ENCODE measurements at places on chromosomes 12 and 14. TPM values are rescaled to one million over a fixed set of nuclear protein-coding genes. Genes with fewer than 3 reads are reported as not detected.

DNA sequence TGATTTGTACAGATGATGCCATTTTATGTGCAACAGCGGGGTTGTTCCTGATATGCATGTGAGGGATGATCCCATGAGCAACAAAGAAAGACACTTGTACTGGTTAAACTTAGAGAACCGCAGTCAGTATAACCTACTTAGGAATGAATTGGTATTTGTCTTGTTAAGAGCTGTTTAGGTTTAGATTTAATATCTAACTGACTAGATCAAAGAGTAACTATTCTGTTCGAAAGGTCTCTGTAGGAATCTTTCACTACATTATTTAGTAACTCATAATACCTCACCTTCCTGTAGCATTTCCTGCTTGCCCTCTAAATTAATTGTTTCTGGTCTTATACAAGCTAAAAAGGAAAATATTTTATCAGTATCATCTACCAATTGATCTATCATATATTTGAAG lies 350.4 kb downstream of the TRHDE start:
- H3K27me3 ChIP-seq = no peaks in the 10 kb centered on the region
- no peak for DNase-seq
- H3K4me1 ChIP-seq = no peaks in the 10 kb centered on the region
- no peak overlapping the region for H3K27ac ChIP-seq
- H3K36me3 ChIP-seq = no peaks in the 10 kb centered on the region
- H3K4me3 ChIP-seq = no peak overlapping the region

DNA sequence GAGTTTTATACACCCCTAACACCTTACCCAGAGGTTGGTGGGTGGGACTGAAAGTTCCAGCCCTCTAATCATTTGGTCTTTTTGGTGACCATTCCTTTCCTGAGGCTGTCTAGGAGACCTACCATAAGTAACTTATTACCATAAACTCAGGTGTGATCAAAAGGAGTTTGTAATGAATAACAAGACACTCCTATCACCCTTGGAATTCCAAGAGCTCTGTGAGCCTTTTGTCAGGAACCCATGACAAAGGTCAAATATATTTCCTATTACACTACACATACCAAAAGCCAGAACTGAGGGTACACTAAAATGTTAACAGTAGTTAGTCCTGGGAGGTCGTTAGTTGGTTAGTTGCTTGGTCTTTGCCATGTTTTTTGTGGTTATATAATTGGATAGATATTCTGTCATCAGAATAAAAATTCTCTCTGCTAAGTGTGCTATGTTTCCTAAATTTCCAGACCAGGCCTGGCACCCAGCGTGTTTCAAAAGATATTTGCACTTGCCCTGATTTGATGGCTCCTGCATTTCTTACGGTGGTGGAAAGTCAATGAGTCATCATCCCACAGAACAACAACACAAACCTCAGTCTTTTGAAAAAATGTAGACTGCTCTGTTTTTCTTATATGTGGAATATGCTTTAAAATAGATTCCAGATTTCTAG lies 27.0 kb upstream of the AKAP5 start:
- no peaks in the 10 kb centered on the region for H3K4me1 ChIP-seq
- DNase-seq = no peak
- H3K27me3 ChIP-seq = no peaks in the 10 kb centered on the region
- H3K4me3 ChIP-seq = no peak overlapping the region

- H3K36me3 ChIP-seq = no peaks in the 10 kb centered on the region
- DNase-seq = no peak
- H3K27me3 ChIP-seq = peaks cover 2% of the 10 kb centered on the region
Measured at GRCh38 chr12:18718462-18718861, 19.4 kb downstream of the PLCZ1 start.

DNA sequence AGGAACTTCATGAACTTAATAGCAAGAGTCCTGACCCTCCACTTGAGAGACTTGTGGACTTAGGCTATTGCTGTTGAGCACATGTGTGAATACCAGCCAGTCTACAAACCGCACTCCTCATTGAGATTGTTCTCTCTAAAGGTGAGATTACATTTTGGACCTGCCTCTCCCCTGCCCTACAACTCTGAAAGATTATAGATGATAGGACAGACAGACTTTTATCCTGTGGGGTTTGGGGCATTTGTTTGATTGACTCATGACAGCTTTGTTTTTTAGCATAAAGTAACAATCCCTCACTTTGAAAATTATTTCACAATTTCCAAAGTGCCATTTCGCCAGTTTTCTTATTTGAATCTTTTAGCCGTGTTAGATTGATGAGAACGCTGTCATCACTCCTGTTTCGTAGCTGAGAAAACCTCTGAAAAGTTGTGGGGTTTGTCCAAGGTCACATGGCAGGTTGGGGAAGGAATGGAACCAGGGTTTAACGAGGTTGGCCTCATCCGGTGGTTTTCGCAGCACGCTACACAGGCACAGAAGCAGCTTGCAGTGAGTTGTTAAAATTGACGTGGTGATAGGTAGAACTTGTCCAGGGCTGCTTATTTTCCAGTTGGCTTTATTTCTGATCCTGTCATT lies 836 bp downstream of the EVL start:
- no peaks in the 10 kb centered on the region for H3K36me3 ChIP-seq
- no peaks in the 10 kb centered on the region for H3K27me3 ChIP-seq
- no peak overlapping the region for H3K4me3 ChIP-seq
- peaks cover 23% of the 10 kb centered on the region for H3K4me1 ChIP-seq

DNA sequence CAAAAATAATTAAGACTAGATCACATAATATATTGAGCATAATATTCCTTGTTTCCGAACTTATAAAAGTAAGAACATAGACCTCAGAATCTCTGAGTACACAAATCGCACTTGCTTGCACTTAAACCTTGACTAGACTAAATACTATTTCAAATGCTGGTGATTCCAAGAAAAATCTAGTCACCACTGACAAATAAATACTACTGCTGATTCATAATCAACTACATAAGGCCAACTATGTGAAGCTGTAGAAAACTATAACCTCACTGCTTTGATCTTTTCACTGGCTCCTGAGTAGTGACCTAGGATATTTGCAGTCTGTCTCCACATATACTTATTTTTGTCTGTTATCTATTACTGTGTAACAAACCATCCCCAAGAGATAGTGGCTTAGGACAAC lies 245.4 kb downstream of the DIO2 start:
- no peak for DNase-seq
- no peaks in the 10 kb centered on the region for H3K36me3 ChIP-seq

DNA sequence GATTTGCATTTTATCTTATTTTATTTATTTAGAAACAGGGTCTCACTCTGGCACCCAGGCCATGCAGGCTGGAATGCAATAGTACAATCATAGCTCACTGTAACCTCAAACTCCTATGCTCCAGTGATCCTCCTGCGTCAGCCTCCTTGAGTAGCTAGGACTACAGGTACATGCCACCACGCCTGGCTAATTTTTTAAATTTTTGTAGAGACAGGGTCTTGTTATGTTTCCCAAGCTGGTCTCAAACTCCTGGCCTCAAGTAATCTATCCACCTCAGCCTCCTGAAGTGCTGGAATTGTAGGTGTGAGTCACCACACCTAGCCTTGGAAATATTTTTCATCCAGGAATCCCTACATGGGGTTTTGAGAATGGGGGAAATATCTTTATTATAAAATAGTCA lies 84.6 kb downstream of the MAPKAPK5 start:
- H3K27ac ChIP-seq = no peak overlapping the region
- H3K4me1 ChIP-seq = no peaks in the 10 kb centered on the region
- no peaks in the 10 kb centered on the region for H3K27me3 ChIP-seq
- H3K4me3 ChIP-seq = no peak overlapping the region

DNA sequence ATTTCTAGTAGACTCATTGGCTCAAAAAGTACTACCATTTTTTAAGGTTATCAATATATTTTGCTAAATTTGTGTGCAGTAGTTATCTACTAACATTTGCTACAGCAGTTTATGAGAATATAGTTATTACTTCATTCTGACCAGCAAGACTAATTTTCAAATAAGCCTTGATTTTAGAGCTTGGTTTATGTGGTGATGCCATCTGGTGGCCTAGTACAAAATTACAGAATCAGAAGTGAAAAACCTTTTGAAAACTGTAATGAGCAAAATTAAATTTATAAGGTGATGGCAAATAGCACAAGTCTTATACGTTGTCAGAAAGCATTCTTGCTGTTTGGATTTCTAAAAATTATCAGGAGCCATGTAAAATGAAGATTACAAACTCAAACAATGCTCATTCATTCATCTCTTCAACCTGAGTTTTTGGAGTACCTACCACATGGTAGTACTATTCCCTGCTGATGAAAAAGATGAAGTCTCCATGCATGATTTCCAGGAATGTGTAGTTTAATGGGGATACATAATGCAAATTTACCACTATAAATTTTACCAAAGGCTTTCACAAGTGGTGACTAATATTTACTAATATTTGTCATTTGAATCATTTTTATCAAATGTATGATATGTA lies 51.0 kb downstream of the MAGOHB start:
- no peaks in the 10 kb centered on the region for H3K27me3 ChIP-seq
- H3K27ac ChIP-seq = no peak overlapping the region
- no peaks in the 10 kb centered on the region for H3K36me3 ChIP-seq
- H3K4me3 ChIP-seq = no peak overlapping the region
- no peak for DNase-seq
- no peaks in the 10 kb centered on the region for H3K4me1 ChIP-seq

GRCh38 chr12:65279369-65280112 lies 1.1 kb downstream of the MSRB3 start:
- DNase-seq = no peak
- H3K27ac ChIP-seq = no peak overlapping the region
- H3K4me1 ChIP-seq = no peaks in the 10 kb centered on the region
- H3K27me3 ChIP-seq = peaks cover 6% of the 10 kb centered on the region

DNA sequence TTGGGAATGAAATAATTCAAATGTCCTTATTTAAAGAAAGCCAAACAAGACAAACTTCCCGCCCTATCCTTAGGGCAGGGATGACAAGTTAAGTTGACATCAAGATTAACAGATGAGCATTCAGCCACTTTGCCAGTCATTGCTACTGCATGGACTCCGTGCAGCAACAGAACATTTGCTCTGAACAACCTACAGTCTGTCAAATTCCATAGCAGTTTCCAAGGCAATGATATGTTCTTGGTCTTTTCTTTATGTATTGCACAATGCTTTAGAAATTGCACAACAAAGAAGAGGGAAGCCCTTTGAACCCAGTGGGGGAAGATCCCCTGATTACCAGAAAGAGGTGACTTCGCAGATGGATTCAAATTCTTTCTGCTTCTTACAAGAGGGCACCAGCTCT lies 269.8 kb downstream of the BCAT1 start:
- peaks cover 5% of the 10 kb centered on the region for H3K36me3 ChIP-seq
- H3K27ac ChIP-seq = no peak overlapping the region
- H3K4me3 ChIP-seq = no peak overlapping the region
- peaks cover 1% of the 10 kb centered on the region for H3K4me1 ChIP-seq
- H3K27me3 ChIP-seq = no peaks in the 10 kb centered on the region

DNA sequence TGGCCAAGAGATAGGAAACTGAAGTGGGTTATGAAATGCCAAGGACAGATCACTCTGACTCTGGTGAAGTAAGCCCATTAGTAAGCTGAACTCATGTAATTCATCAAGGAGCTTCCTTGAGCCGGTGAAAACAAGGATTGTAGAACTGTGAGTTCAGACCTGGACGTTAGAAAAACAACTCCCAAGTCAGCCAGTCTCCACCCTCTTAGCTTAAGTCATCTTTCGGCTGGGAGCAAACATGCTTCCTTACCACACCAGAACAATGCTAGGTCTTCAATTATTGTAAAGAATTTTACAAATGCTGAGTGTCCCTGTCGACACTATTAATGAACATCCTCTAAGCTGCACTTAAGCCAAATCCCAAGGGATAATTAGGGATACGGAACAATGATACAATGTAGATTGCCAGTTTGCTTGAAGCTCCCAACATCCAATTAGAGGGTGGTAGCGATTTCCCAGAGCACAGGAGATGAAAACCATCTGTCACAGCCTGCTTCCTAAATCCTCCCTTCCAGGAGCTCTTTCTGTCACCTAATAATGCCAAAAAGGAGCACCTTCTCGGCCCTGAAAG lies 45.7 kb upstream of the VASH1 start:
- H3K36me3 ChIP-seq = no peaks in the 10 kb centered on the region
- H3K27ac ChIP-seq = peak overlapping the region; percentile 97
- peaks cover 52% of the 10 kb centered on the region for H3K4me1 ChIP-seq
- no peak for DNase-seq
- H3K4me3 ChIP-seq = peak overlapping the region; percentile 71

DNA sequence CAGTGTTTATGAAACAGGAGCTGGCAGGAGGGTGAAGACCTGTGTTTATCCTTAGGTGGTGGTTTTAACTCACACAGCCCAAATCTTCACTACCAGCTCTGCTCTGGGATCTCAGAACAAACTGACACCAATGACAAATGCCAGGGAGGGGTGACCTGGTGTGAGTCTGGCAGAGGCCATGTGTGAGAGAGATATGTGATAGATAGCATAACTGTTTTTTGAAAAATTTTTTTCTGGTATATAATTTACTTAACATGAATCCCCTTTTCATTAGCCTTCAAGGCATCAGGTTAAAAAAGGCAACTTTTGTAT lies 51.5 kb downstream of the SLC38A4 start:
- H3K27me3 ChIP-seq = no peaks in the 10 kb centered on the region
- H3K27ac ChIP-seq = no peak overlapping the region
- peaks cover 27% of the 10 kb centered on the region for H3K4me1 ChIP-seq
- H3K4me3 ChIP-seq = no peak overlapping the region

GRCh38 chr12:130838284-130838950 lies 633 bp downstream of the STX2 start:
- DNase-seq = peak; percentile 68
- H3K36me3 ChIP-seq = no peaks in the 10 kb centered on the region
- peak overlapping the region; percentile 97 for H3K4me3 ChIP-seq
- peaks cover 7% of the 10 kb centered on the region for H3K27me3 ChIP-seq

GRCh38 chr14:25607192-25607591 lies 557.2 kb upstream of the STXBP6 start:
- no peak for DNase-seq
- H3K27ac ChIP-seq = no peak overlapping the region
- H3K4me1 ChIP-seq = no peaks in the 10 kb centered on the region
- H3K36me3 ChIP-seq = no peaks in the 10 kb centered on the region

DNA sequence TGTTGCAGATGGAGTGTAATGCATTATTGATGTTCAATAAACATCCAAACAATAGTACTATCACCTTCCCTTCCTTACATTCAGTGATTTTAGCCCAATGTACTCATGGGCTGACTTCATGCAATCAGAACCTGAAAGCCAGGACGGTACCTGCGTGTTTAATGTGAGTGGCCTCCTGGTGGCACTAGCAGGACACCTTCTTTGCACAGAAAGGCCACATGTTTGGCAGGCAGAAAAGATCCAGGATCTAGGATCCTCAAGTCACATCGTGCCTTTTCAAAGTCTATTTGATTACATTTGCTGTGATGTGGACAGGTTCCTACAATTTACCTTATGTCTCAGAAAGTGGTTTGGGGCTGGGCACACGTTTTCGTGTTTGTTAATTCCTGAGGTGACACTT lies 82.9 kb downstream of the NEDD1 start:
- H3K27me3 ChIP-seq = no peaks in the 10 kb centered on the region
- H3K36me3 ChIP-seq = no peaks in the 10 kb centered on the region
- H3K27ac ChIP-seq = no peak overlapping the region
- no peak for DNase-seq
- no peak overlapping the region for H3K4me3 ChIP-seq
- H3K4me1 ChIP-seq = peaks cover 31% of the 10 kb centered on the region

GRCh38 chr14:79783041-79783440 lies 428.3 kb downstream of the DIO2 start:
- H3K27me3 ChIP-seq = peaks cover 5% of the 10 kb centered on the region
- H3K27ac ChIP-seq = no peak overlapping the region
- H3K4me1 ChIP-seq = no peaks in the 10 kb centered on the region
- no peaks in the 10 kb centered on the region for H3K36me3 ChIP-seq
- H3K4me3 ChIP-seq = no peak overlapping the region
- DNase-seq = no peak

The CCDC38 gene
- total RNA-seq = not detected

The TAS2R7 gene
- total RNA-seq = 0.39 TPM

The VDR gene
- total RNA-seq = not detected

The PTGDR gene
- total RNA-seq = not detected
